Frontal cortex (tissue), 4 donors: ENCODE measurements at places on chromosomes 12 and 14. TPM values are rescaled to one million over a fixed set of nuclear protein-coding genes. Genes with fewer than 3 reads are reported as not detected.

The OR6C1 gene
- not detected for total RNA-seq

The TAS2R42 gene
- total RNA-seq = not detected

The ADAMTS20 gene
- 0.41 TPM for total RNA-seq

The ETFBKMT gene
- 4.5 TPM for total RNA-seq

The BICDL1 gene
- total RNA-seq = 24.5 TPM

The TMEM260 gene
- total RNA-seq = 17.9 TPM

The TEP1 gene
- total RNA-seq = 3.3 TPM

The RNASE2 gene
- total RNA-seq = not detected

The CLEC1A gene
- total RNA-seq = 0.41 TPM

The DNAAF2 gene
- total RNA-seq = 22.0 TPM

The ITGB7 gene
- not detected for total RNA-seq

The SLC5A8 gene
- 3.3 TPM for total RNA-seq

The PLA2G1B gene
- total RNA-seq = not detected

The VSIG10 gene
- 14.7 TPM for total RNA-seq

The HNF1A gene
- total RNA-seq = not detected

The RNASE7 gene
- not detected for total RNA-seq

The HOXC6 gene
- not detected for total RNA-seq

The CCDC197 gene
- not detected for total RNA-seq

The TMEM229B gene
- 22.4 TPM for total RNA-seq

The GNB3 gene
- 1.2 TPM for total RNA-seq

The PLXNC1 gene
- total RNA-seq = 81.1 TPM

The CNTN1 gene
- 543 TPM for total RNA-seq

The CELA1 gene
- not detected for total RNA-seq

The SMARCC2 gene
- total RNA-seq = 93.3 TPM

The PRH2 gene
- total RNA-seq = not detected

The TGM1 gene
- total RNA-seq = 0.82 TPM

The HNRNPA1 gene
- total RNA-seq = 679 TPM

The ACOT6 gene
- total RNA-seq = not detected

The PLD4 gene
- 3.7 TPM for total RNA-seq

The STAC3 gene
- total RNA-seq = 1.6 TPM

The C14orf39 gene
- total RNA-seq = not detected

The GPR137C gene
- 25.3 TPM for total RNA-seq

The ARHGEF25 gene
- total RNA-seq = 38.3 TPM

The PTCSC3 gene
- not detected for total RNA-seq

The LRRC10 gene
- not detected for total RNA-seq

The CACNA1C gene
- total RNA-seq = 20.0 TPM

The CCND2 gene
- total RNA-seq = 161 TPM

The PPFIA2 gene
- total RNA-seq = 152 TPM
